ENCODE measurements at places on chromosomes 16 and 17.

- DNase-seq = no peak
Observed at GRCh38 chr17:9772658-9773057, 18.7 kb downstream of the DHRS7C start.

- no peak for DNase-seq
Observed at GRCh38 chr17:61984821-61985220, 57.0 kb upstream of the INTS2 start.

DNA sequence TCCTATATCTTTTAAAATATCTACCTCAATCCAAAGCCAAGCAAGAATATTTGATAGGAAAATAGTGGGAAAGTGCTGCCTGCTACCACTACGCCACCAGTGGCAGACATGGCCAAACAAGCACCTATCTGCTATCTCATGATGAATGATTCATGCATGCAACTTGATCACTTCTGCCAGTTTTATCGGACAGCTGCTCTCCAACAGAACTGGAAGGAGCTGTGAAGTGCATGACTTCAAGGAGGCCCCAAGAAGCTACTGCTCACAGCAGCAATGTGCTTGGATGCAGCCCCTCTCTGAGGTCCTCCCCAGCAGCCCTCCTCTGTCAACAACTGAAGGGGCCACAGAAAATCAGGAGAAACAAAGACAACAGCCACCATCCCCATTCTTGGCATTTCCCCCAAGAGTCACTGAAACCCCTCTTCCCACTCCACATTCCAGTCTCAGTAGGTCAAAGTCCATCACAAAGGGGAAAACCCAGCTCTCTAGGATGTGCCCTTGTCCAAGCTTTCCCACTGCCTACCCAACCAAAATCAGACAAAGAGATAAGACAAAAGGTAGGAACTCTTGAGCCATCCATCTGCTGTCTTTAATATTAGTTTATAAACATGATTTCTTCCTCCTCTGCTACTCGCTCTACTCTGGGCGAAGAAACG lies 215.3 kb downstream of the C16orf78 start:
- DNase-seq = no peak

GRCh38 chr17:69047368-69048263 lies 13.1 kb downstream of the ABCA9 start:
- no peak for DNase-seq

DNA sequence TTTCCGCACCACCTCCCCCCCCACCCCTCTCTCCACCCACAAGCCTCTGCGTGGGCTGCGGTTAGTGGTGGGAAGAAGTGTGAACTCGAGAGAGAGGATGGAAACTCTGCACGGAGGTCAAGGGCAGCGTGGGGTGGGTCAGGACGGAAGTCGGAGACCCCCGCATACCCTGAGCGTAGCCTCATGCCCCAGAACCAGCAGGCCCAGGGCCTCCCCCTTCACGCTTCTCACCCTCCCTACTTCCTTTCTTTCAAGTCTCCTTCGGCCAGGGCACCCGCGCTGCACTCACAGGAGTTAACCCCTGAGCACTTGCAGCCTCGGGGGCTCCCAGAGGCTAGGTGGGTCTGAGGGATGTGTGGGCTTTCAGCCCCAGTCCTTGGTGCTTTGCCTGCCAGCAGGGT lies 9.2 kb downstream of the TBKBP1 start:
- no peak for DNase-seq

All from NCI-H2029 (cell line).